Heart right ventricle (tissue), 16 donors: ENCODE measurements at places on chromosomes 16 and 17. TPM values are rescaled to one million over a fixed set of nuclear protein-coding genes. Genes with fewer than 3 reads are reported as not detected.

LSM12 gene
- 41.7 TPM for polyA plus RNA-seq

DNA sequence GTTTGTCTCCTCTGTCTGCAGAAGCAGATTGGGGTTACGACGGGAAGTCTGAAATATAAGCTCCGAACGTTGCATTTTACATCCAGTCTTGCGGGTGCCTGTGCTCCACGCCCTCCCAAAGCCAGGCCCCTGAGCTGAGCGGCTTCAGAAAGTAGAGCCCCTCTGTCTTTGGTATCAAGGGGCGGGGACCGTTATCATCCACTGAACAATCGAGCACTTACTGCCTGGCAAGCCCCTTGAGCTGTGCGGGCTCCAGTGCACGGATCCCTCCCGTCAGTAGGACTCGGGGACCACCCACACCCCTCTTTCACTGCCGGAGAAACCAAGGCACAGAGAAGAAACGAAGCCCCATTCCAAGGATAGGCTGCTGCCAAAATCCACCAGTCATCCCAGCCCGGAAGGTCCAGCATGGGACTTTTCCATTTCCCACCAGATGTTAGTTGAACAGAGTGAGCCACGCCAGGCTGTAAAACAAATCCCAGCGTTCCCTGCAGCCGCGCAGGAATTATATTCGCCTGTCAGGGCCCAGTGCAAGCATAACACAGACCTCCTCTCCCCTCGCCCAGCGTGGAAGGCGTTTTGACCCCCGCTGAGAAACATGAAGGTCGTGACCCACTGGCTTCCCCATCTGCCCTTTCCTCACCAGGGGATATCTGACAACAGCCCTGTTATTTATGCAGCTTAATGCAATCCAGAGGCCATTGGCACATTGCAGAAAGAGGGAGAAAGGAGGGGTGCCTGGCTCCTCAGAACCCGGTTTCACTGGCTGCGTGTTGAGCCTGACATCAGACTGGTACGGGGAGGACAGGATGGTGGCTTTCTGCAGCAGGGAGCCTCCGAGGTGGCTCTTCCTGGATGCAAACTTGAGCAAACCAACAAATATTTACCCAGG lies 212.2 kb upstream of the FOXF1 start:
- no peaks in the 10 kb centered on the region for H3K36me3 ChIP-seq
- no peak overlapping the region for H3K27ac ChIP-seq
- no peak overlapping the region for H3K4me3 ChIP-seq
- H3K4me1 ChIP-seq: no peaks in the 10 kb centered on the region

ABI3 gene
- 10.3 TPM for polyA plus RNA-seq

- H3K4me3 ChIP-seq: peak overlapping the region; percentile 47
- no peak for DNase-seq
- H3K36me3 ChIP-seq: no peaks in the 10 kb centered on the region
- H3K27me3 ChIP-seq: no peaks in the 10 kb centered on the region
- peaks cover 66% of the 10 kb centered on the region for H3K4me1 ChIP-seq
These were observed 742 bp upstream of the FBXO31 start for GRCh38 chr16:87384162-87384874.

TLCD2 gene
- 3.2 TPM for polyA plus RNA-seq

DNA sequence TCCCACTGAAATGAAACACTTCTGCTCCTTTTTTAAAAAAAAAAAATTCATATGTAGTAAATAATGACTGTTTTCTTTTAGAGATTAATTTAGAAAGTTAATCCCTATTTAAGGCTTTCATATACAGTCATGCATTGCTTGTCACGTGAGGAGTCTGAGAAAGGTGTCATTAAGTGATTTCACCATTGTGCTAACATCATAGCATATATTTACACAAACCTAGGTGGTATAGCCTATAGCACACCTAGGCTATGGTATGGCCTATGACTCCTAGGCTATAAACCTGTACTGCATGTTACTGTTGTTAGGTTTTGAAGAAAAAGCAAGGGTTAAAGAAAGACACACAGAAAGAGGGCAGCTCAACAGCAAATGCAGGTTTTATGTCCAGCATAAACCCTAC lies 13.7 kb downstream of the PPY start:
- no peaks in the 10 kb centered on the region for H3K36me3 ChIP-seq
- no peak overlapping the region for H3K27ac ChIP-seq
- H3K4me1 ChIP-seq: peaks cover 5% of the 10 kb centered on the region
- no peak for DNase-seq
- H3K27me3 ChIP-seq: peaks cover 42% of the 10 kb centered on the region
